ENCODE measurements at places on chromosomes 1 and 21. TPM values are rescaled to one million over a fixed set of nuclear protein-coding genes. Genes with fewer than 3 reads are reported as not detected.
A peak's percentile ranks its signal among the peaks of the same experiment; 100 is the strongest.

Gene NBPF4
- total RNA-seq: not detected

Gene NCAM2
- 0.31 TPM for total RNA-seq

Gene LORICRIN
- not detected for total RNA-seq

Gene FCRL6
- 1.8 TPM for total RNA-seq

Gene LAX1
- total RNA-seq: 1.7 TPM

Gene NUP210L
- total RNA-seq: 0.09 TPM

Gene MTARC1
- total RNA-seq: 123 TPM

Gene NR1I3
- not detected for total RNA-seq

Gene HRNR
- total RNA-seq: not detected

Gene AGO4
- total RNA-seq: 28.2 TPM

Gene CD1E
- total RNA-seq: not detected

Gene ZBTB8A
- 6.1 TPM for total RNA-seq

Gene HSD3B1
- not detected for total RNA-seq

Gene AKNAD1
- total RNA-seq: not detected

- DNase-seq: peak; percentile 53
These were observed 300.0 kb upstream of the VAMP3 start for GRCh38 chr1:7470904-7471638.

- no peak for DNase-seq
These were observed 53.9 kb upstream of the NADK start for GRCh38 chr1:1832166-1832565.

GRCh38 chr1:13624526-13624925 lies 40.9 kb downstream of the PDPN start:
- DNase-seq: no peak

DNA sequence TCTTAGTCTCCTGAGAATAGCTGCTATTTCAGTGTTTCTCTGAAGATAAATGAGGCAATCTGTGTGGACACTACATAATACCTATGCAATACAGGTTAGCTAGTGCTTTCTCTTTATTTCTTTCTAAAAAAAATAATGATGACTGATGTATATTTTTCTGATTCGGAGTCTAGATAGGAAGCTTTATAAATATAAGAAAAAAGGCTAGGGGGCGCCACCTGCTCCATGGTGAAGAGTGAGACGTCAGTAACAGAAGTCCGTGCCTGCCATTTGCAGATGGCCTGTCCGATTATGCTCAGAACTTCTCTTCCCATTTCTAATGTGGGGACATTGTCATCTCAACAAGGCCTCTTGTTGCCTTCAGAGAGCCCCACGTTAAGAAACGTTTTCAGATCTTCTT lies 26.4 kb downstream of the QSOX1 start:
- DNase-seq: no peak

GRCh38 chr1:818618-819291 lies 105.0 kb upstream of the SAMD11 start:
- DNase-seq: no peak

GRCh38 chr21:18449605-18450550 lies 46.3 kb upstream of the TMPRSS15 start:
- DNase-seq: no peak

DNA sequence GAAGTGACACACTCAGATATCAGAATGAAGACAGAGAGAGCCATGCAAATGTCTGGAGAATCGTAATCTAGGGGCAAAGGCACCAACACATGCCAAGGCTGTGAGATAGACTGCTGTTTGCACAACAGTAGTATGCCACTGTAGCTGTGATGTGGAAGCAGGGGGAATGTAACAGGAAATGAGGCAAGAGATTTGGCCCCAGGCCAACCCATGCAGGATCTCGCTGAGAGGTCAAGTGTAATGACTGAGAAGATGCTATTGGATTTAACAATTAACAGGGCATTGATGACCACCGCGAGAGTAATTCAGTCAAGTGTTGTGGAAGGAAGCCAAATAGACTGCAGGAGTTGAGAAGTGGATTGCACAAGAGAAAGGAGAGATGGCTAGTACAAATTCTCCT lies 107.3 kb upstream of the ST6GALNAC5 start:
- no peak for DNase-seq

GRCh38 chr1:63713627-63714481 lies 60.0 kb upstream of the ROR1 start:
- no peak for DNase-seq

GRCh38 chr21:25964015-25964414 lies 206.6 kb downstream of the APP start:
- no peak for DNase-seq

DNA sequence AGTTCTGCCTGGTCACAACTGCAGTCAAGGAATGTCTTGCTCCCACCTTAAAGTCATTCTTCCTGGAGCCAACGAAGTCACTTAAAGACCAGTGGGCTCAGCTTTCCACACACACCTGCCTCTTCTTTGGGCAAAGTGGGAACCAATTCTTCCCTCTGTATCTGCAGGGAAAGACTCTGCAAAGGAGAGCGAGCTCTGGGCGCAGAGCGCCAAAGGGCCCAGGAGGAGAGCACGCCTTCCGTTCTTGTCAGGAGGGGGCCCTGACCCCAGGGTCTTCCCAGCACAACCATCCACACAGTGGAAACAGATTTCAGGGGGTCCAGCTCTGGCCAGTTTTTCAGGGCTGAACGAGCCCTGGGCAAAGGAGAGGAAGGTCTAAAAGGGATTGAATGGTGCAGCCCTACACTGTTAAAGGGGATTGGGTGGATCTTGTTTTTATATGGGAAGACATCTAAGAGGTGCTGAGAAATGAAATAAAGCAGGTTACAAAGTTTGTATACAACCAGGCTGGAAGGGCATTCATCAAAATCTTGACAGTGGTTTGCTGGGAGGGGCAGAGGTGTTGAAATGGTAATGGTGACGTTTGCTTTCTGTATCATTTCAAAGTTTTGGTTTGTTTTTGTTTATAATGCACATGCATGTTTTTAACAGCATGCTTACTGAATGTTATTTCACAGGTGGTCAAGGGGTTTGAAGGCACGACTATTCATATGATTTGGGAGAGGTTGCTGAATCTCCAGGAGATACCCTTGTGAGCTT lies 6.8 kb upstream of the OLIG2 start:
- no peak for DNase-seq

DNA sequence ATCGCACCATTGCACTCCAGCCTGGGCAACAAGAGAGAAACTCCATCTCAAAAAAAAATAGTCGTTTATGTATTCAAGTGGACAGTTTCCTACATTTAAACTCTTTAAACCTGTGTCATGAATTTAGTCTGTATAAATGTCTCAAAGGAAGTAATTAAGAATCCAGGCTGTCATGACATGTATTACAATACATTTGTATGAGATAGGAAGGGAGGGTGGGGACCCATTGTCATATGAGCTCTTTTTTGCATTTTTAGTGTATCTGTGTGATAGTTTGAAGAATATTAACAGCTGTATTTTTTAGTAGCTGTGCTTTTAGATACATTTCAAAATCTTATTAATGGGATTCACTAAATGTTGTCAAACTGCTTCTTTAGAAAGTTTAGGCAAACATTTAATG lies 20.0 kb downstream of the DONSON start:
- DNase-seq: no peak

- peak; percentile 73 for DNase-seq
These were observed 18.5 kb downstream of the ALDH4A1 start for GRCh38 chr1:18883636-18884418.

GRCh38 chr1:184039126-184039525 lies 1.6 kb upstream of the COLGALT2 start:
- DNase-seq: no peak

- DNase-seq: no peak
These were observed 37.0 kb downstream of the NUP133 start for GRCh38 chr1:229471175-229471574.

DNA sequence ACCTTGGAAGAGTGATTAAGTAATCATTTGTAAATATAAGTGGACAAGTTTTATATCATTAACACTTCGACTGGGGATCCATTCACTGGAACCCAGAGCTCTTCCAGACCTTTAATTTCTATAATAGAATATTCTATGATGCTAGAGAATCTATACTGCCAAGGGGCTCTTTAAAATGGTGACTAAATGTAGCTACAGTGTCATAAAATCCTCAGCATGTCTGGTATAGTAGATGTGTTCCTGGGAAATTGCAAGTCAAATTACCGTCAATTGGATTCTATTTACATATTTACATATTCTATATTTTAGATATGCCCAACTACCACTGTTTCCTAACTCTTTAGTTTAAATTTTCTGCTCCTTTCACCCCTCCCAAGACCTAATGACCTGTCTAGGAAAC lies 30.7 kb upstream of the CCN1 start:
- DNase-seq: no peak

- DNase-seq: no peak
These were observed 1.1 kb downstream of the TNFRSF4 start for GRCh38 chr1:1212780-1213344.

DNA sequence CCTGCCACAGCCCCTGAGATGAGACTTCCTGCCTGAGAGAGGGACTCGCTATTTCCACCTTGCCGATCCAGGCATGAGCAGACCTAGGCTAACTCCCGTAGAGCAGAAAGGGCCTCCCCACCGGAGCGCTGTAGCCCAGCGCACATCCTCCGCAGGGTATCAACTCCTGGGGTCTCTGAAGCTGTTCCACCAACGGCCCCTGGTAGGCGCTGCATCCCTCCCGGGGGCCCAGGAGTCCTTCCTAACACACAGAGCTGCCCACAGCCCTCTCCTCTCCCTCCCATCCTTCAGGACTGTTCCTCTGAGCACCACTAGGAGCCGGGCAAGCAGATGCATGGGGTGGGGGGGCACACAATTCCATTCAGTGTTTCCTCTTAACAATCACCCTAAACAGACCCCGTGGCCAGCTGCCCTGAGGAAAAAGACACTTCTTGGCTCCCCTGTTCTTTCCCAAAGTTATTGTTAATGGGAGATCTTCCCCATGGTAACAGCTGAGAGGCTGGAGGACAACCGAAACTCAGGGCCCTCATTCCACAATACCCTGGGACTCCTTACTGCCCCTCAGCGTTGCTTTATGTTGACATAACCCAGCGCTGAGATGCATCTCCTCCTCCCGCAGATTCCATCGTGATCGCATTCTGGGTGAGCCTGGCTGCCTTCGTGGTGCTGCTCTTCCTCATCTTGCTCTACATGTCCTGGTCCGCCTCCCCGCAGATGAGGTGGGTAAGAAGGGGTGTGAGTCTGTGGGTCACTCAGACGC lies 7.5 kb downstream of the MRAP start:
- DNase-seq: no peak

- DNase-seq: no peak
These were observed 582.7 kb downstream of the PTPRC start for GRCh38 chr1:199221371-199222150.

- no peak for DNase-seq
These were observed 119.8 kb downstream of the HLCS start for GRCh38 chr21:36846631-36847030.

DNA sequence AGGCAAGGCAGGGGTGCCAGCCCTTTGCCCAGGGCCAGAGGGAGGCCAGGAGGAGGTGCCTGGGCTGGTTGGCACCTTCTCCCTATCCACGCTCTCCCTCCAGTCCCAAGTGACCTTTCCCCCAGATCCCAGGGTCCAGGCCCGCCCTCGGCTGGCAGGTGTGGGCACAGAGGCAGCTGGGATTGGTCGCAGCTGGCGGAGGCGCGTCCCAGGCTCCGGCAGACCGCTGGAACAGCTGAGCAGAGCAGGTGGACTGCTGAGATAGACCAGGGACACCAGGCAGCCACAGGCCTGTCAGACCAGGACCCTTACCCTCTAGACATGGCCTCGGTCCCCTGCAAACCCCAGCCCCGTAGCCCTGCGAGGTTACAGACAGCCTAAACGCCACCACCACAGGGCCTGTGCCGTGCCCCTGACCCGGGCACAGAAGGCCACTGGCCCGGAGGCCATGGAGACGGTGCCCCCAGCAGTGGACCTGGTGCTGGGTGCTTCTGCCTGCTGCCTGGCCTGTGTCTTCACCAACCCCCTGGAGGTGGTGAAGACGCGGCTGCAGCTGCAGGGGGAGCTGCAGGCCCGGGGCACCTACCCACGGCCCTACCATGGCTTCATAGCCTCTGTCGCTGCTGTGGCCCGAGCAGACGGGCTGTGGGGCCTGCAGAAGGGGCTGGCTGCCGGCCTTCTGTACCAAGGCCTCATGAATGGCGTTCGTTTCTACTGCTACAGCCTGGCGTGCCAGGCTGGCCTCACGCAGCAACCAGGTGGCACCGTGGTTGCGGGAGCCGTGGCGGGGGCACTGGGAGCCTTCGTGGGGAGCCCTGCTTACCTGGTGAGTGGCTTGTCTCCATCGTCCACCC lies at the start of gene SLC25A34:
Gene SLC25A34 (plus strand): TSS at position 221 of the 854 bp plus-strand sequence. CDS start 228 bp downstream, at position 449.
- no peak for DNase-seq

- no peak for DNase-seq
These were observed 93.0 kb upstream of the PBX1 start for GRCh38 chr1:164466001-164466421.

DNA sequence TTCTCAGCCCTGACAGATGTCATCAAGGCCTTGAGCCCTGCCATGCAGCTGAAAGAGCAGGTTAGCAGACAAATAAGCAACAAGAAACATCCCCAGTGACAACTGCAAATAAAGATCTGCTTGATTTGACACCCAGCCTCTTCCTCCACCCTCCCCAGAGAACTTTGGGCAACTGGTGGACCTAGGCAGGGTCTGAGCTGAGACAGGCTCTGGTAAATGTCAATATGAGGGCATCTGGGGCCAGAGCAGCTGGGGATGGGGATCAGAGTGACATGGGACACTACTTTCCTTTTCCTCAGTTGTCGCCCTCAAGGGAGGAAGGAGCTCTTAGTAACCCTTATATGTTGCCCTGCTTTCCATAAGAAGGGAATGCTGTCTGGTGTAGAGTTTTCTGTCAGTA lies 544.1 kb downstream of the NEGR1 start:
- DNase-seq: no peak

- no peak for DNase-seq
These were observed 889 bp upstream of the CCNL2 start for GRCh38 chr1:1399872-1400575.
